ENCODE measurements at places on chromosomes 3 and 15.

DNA sequence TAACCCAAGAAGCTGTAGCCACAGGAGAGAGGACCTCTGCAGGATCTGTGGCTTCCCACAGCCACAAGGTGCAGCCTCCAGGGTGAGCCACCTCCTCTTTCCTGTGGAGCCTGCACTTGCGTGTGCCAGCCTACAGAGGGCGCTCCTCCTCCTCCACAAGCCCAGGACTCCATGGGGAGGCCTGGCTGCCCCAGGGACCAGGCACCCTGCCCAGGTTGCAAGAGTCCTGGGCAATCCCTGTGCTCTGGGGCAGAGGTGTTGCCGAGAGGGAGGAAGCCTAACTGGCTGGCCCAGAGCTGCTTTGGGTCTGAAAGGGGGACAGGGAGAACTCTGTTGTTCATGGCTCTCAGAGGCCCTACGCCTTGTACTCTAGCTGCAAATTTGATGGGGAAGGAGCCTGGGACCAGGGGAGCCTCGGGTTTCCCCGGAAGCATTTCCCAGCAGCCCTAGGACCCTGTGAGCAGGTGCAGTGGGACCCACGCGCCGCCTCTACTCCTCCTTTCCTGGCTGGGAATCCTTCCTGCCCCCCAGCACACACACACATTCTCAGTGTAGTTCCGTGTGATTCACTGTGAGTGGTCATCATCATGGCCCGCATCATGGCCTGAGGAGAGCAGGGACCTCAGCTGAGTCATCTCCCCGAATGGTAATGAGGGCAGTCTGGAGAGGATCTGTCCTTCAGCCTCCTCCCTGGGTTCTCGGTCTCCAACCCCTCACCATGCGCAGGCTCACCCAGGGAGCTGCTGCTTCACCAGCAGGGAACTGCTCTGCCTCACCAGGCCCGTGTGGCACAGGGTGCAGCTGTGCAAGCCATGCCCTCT is 24.3 kb downstream of the TBC1D21 start:
- DNase-seq = peak; percentile 77

DNA sequence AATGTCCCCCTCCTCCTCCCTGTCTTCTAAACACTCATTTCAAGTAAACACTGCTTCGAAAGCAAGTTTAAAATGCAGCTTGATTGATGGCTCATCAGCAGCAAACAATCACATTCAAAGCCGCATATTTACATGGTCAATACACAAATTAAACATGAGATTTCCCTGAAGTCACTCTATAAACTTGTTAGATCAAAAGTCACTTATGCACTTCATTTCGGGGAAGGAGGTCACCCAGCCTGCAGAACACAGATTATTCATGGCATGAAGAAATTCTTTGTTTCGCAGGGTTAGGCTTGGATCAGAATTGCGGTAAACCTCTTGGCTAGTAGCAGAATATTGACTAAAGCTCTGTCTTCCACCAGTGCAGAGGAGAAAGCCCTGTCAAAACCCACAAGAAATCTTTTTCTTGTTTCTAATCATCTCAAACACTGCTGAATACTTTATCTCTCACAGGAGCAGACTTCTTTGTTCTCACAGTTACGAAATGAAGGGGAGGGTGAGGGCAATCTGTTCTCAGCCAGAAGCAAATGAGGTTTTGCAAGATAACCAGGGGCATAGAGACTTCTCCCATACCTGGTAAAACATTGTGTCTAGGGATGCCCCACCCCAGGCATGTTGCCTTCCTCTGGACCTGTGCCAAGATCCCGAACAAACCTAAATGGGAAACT is 133.3 kb upstream of the CHL1 start:
- DNase-seq = no peak

DNA sequence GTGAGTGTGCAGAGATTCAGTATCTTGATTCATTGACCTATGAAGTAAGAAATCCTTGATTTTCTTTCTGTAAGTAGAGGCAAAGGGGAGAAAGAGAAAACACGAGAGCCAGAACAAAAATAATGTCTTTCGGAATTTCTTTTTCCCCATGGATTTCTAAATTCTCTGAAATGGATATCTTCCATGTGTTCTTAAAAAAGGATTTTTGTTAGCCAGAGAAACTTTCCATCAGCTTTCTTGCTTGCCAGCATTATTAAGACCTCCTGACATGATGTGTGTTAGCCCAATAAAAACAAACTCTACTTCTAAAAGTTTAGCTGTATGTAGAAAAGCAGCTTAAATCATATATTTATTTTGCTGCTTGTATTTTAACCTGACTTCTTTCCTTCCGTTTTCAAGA is 122.3 kb upstream of the AADACL2 start:
- DNase-seq = no peak

DNA sequence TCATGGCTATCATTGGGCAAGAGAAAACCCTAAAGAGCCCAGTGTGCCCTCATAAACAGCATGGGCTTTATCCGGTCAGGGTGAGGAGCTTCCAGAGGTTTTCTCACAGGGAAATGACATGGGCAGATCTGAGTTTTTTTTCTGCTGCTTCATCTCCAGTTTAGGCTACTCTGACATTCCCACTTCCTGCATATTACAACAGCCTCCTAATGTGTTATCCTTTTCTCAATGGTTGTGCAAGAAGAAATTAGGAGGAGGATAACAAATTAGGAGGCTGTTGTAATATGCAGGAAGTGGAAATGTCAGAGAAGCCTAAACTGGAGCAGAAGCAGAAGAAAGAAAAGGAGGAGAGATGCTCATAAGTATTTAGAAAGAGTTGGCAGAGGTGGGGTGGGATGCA is 175.6 kb downstream of the MTHFS start:
- DNase-seq = no peak

DNA sequence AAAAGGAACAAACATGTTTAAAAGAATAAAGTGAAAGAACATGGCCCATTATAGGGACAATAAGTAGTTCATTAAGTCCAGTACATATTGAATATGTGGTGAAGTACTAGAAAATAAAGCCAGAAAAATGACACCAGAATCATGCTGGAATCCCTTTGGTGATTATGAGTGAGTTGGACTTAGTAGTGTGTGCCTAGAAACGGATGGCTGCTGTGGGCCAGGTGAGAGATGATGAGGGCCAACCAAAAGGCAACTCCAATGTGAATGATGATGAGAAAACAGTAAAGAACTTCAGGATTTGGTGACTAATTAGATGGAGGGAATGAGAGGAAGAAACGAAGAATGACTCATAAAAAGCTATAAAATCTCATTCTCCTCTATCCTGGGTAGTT is 3.3 kb downstream of the CRYGS start:
- no peak for DNase-seq

- DNase-seq = no peak
Measured at GRCh38 chr15:76431971-76432370, 95.4 kb downstream of the ISL2 start.

- DNase-seq = no peak
Measured at GRCh38 chr3:185279587-185280138, 25.8 kb upstream of the EHHADH start.

DNA sequence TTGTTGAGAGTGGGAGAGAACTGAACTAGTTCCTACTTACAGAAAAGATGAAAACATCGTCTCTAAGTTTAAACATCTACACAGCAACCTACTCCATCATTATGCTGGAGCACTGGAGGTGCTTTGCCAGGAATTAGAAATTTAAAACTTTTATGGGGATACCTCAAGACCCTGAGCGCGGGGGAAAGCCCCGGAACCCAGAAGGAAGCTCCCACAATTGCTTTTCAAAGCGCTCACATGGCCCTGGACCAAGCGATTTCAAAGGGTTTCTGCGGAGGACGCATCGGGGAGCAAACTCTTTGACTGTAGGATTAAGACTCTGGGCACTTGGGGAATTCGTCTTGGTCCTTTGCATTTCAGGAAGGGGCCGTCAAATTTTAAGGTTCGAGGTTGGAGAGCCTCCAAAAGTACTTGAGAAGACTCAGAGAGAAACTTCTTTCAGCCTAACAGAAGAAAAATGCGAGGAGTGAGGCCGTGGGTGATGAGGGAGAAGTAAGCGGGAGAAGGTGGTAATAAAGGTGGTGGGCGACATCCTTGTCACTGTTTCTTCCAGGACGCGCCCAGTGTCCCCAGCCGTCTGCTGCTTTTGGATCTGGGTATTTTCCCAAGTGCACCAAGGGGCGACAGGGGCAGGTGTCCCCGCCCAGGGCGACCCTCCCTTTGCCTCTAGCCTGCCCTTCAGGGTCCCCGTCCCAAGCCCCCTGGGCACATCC is 591 bp downstream of the PROK2 start:
- no peak for DNase-seq

GRCh38 chr15:85583923-85584390 is 203.6 kb downstream of the AKAP13 start:
- DNase-seq = peak; percentile 62

- DNase-seq = peak; percentile 69
Measured at GRCh38 chr3:29281344-29282241, 722 bp downstream of the RBMS3 start.

- DNase-seq = peak; percentile 48
Measured at GRCh38 chr15:73127302-73127936, 75.2 kb downstream of the NEO1 start.

DNA sequence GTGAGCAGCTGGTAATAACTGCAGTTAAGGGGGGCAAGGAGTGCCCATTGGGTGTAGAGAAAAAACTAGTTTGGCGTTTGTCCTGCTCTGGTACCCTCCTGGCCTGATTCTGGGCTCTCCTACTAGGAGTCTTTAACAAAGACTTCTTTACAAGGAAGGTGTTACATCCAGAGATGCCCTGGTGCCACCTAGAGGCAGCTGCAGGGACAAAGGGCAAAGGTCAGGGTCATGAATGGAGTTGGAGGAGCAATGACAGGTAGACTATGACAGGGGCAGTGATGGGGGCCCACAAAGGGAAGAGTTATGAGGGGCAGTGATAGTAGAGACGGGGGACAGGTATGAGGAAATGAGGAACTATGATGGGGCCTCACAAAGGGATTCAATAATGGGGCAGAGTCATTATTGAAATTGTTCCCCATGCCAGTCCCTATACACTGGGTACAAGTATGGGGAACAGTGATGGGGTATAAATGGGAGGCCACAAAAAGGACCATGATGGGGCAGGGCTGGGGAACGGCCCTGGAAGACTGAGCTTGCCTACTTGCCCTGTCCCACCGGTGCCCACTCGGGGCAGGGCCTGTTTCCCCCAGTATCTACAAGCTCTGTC is 7.9 kb downstream of the CCDC71 start:
- DNase-seq = peak; percentile 45

DNA sequence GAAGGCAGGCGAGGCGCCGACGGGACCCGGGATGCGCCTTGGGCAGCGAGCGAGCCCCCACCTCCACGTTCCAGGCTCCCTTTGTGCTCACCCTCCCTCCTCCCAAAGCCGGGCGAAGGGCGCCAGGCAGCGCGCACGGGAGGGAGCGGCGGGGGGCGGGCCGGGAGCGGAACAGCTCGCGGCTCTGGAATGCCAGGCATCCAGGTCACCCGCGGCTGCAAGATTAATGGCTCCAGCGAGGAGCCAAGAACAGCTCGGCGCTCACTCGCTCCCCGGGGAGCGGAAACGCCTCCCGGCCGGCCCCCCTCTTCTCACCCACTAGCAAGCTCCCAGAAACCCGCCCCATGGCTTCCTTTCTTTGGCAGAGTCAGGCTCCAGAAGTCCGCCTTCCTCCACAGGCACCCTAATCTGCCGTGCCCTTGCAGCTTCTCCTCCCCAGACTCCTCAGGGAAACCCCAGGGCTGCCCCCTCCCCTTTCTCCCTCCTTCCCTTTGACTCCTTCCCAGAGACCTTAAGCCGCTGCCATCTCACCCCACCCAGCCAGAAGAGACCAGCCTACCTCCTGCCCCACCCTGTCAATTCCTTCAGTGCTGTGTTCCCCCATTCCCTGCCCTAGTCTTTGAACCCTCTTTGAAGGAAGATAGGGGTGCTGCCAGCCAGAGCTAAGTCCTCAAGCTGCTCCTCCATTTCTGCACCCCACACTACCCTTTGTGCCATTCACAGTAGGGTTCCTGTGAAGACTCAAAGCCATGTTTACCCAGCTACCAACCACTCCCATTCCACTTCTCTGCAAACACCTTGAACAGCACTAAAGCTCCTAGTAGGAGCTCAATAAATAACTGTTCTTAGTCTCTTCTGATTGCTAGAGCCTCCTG is 9.9 kb downstream of the AMOTL2 start:
- DNase-seq = peak; percentile 96

DNA sequence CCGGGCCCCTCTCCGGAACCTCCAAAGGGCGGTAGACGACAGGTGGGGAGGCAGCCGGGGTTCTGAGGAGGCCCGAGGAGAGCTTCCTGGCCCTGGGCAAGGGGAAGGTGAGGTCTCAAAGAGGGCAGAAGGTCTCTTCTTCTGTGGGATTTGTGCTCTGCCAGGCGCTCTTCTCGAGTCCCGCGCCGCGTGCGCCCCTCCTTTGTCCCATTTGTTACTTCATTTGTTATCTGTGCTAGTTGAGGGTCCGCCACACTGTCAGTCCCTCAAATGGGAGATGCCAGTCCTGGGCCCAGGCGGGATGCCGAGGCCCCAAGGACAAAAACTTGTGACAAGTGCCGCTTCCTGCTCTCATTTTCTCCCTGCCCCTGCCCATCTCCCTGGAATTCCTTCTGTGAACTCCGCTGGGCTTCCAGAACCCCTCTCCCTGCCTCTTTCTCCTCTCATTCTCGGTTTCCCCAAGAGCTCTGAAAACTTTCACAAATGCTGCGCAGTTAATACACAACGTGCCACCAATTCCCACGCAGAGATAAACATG is 1.5 kb downstream of the ST8SIA2 start:
- no peak for DNase-seq

GRCh38 chr3:46472736-46473135 is 8.0 kb upstream of the LTF start:
- no peak for DNase-seq

DNA sequence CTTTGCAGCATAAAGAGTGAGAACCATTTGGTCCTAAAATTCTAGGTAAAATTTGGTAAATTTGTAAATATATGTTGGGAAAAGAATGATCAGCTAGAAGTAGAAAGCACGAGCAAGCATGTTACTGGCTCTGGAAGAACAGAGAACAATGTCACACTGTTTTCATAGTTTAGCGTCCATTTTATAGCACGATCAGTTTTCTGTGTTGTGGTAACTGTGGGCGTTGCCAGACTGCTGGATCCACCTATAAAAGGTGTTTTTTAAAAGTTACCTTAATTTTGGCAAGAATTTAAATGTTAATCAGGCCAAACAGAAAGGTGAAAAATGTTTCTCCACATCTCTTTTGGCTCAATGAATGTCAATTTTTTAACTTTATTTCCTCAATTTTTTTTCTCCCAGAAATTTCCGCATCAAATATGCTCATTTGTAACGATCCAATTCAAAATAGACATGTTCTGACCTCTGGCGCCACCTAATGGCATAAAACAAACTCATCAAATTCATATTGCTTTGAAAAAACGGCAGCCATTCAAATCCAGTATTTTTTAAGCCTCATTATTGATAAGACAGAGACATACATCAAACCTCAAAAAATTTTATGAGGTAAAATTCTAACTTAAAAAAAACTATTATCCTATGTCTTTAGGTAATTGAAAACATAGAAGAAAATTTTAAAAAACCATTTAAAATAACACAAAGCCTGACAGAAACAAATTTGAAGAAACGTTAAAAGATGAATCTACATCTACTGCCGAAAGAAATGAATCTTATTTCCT is 5.5 kb upstream of the GP5 start:
- peak; percentile 84 for DNase-seq

GRCh38 chr15:45117308-45118130 is 3.4 kb downstream of the DUOXA2 start:
- no peak for DNase-seq

GRCh38 chr15:69663441-69663840 is 210.8 kb downstream of the RPLP1 start:
- no peak for DNase-seq

All from dermis blood vessel endothelial cell (primary cell).